Ureter (tissue), 1 donor: ENCODE measurements at places on chromosomes 12 and 14. TPM values are rescaled to one million over a fixed set of nuclear protein-coding genes. Genes with fewer than 3 reads are reported as not detected.
A peak's percentile ranks its signal among the peaks of the same experiment; 100 is the strongest.

Gene CLEC2B
- total RNA-seq = 8.7 TPM

GRCh38 chr12:106249411-106250135 lies 1.8 kb upstream of the CKAP4 start:
- DNase-seq = peak; percentile 41

Gene IRAK4
- total RNA-seq = 24.6 TPM

- no peak for DNase-seq
Observed at GRCh38 chr12:66142826-66143225, 12.3 kb upstream of the LLPH start.

Gene SDR9C7
- total RNA-seq = not detected

GRCh38 chr14:60189923-60190840 lies 25.0 kb upstream of the DHRS7 start:
- DNase-seq = no peak

DNA sequence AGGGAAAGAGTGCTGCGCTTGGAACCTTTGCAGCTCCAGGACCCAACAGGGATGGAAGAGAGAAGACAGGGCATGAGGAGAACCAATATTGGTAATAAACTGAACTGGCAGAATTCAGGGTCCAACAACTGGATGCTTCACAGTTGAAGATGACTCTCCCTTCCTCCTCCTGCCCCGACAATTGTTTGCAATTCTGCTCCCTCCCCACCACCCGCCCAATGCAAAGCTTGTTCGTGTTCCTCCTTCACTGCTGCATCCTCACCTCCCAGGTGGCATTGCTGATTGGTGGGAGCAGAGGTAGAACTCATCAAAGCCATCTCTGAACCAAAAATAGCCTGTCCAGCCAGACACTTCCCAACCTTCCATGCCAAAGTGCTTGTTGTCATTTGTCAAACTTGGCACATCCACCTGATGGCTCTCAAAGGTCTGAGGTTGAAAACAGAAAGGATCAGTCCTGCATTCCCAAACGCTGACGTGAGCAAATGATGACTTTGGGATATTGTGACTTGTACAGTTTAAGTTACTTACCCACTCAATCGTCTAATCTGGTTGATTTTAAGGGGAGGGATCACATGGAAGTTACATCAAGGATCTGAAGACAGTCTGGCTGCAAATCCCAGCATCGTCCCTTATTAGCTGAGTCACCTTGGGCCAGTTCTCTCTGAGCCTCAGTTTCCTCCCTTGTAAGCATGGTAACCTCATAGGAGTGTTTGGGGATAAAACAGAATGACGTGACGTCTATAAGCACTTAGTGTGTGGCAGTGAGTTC lies 242.6 kb upstream of the CRY1 start:
- DNase-seq = no peak

- DNase-seq = no peak
Observed at GRCh38 chr14:71416392-71416791, 509.1 kb downstream of the PCNX1 start.

- no peak for DNase-seq
Observed at GRCh38 chr12:14563046-14563445, 4.6 kb downstream of the PLBD1 start.

Gene TRPV4
- total RNA-seq = 3.6 TPM

Gene CACNA1C
- 30.1 TPM for total RNA-seq

DNA sequence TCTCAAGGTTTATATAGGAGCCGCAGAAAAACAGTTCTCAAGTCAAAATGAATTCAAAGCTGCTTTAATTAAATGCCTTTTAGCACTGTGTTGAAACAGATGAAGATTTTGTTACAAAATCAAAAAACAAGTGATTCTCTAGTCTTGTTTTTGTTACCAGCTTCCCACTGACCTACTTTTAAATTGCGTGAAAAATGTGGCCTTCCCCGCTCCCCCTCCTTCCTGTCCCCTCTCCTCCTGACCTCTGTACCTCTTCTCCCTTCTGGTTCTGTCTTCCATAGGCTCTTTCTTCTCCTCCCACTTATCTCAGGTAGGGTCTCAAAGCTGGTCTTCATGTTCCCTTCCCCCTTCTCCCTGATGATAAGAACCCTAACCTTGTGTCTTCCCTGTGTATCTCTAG lies 90.0 kb upstream of the MDM1 start:
- no peak for DNase-seq

Gene FBRSL1
- total RNA-seq = 68.7 TPM

DNA sequence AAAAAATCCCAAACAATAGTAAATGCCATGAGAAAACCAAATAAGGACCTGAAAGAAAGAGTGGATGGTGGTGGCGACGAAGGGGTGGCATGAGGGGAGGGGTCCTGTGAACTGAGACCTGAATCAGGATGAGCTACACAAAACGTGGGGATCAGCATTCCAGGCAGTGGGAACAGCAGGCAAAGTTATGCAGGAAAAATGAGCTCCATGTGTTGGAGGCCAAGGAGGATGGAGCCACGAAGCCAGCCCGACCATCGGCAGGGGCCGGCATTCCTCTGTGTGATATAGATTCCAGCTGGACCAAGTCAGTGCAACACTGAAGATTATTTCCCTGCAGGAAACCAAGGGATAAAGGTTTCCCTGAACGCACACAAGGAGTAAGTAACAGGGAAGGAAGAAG lies 7.1 kb downstream of the ADGRD1 start:
- DNase-seq = no peak

GRCh38 chr14:102363182-102363943 lies 622 bp downstream of the TECPR2 start:
- no peak for DNase-seq

DNA sequence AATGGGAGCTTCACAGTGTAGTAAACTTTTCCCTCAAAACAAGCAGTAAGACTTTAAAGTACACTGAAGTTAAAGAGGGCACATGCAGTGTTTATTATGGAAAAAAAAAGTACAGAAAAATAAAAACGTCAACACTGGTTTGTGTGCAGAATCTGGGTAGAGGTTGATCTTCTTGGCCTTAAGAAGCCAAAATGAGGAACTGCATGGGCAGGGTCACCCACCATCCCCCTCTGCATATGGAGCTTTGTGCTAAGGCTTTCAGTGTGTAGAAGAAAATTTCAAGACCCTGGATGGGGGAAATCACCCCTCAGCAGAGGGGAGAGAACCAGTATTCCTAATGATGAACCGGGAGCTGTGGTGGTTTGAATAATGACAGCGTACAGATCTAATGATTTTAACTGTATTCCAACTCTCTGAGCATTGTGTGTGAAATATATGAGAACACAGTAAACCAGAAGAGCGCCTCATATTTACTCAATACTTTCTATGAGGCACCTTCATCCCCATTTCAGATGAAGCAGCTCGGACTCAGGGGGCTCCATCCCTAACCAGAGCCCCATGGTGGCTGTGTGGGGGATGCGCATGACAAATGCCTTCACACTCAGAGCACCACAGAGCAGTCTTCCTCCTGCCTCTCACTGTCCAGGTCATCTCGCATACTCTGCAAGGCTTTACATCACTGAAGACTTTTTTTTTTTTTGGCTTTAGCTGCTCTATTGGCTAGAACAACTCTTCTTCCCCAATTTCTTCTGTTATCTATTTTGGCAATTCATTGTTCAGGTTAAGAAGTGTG lies 33.4 kb downstream of the ACADS start:
- no peak for DNase-seq

Gene ANP32D
- not detected for total RNA-seq

Gene USP44
- 1.3 TPM for total RNA-seq

GRCh38 chr12:50415899-50416479 lies 15.3 kb downstream of the LARP4 start:
- no peak for DNase-seq

- DNase-seq = no peak
Observed at GRCh38 chr12:53172352-53172751, 8.2 kb upstream of the ZNF740 start.

Gene NTF3
- total RNA-seq = 6.1 TPM

DNA sequence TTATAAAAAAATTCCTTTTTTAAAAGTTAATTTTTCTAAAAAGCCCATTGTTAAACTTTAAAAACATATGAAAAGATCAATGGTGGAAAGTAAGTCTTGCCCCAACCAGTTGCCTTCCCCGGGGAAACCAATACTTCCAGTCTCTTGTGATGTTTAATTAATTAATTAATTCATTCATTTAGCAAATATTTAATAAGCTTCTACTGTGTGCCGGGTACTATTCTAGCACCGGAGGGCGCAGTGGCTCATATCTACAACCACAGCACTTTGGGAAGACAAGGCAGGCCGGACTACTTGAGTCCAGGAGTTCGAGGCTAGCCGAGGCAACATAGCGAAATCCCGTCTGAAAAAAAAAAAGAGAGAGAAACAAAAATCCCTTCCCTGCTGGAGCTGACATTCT lies 87.4 kb downstream of the HECTD4 start:
- DNase-seq = no peak

- no peak for DNase-seq
Observed at GRCh38 chr14:105368910-105369652, 29.3 kb upstream of the TEX22 start.

GRCh38 chr12:80187660-80188090 lies 88.3 kb downstream of the OTOGL start:
- DNase-seq = peak; percentile 44

- no peak for DNase-seq
Observed at GRCh38 chr12:124025661-124026060, 52.6 kb downstream of the ZNF664 start.

Gene CIROP
- not detected for total RNA-seq

Gene OR10A7
- total RNA-seq = not detected

- peak; percentile 76 for DNase-seq
Observed at GRCh38 chr14:68807148-68807600, 14.3 kb upstream of the ZFP36L1 start.

Gene CABP1
- 5.9 TPM for total RNA-seq

- DNase-seq = no peak
Observed at GRCh38 chr12:65607401-65607841, 216.9 kb upstream of the HMGA2 start.

GRCh38 chr12:108995370-108995992 lies 25.4 kb downstream of the SVOP start:
- DNase-seq = no peak

- DNase-seq = no peak
Observed at GRCh38 chr14:101630056-101630965, 69.0 kb downstream of the DIO3 start.

DNA sequence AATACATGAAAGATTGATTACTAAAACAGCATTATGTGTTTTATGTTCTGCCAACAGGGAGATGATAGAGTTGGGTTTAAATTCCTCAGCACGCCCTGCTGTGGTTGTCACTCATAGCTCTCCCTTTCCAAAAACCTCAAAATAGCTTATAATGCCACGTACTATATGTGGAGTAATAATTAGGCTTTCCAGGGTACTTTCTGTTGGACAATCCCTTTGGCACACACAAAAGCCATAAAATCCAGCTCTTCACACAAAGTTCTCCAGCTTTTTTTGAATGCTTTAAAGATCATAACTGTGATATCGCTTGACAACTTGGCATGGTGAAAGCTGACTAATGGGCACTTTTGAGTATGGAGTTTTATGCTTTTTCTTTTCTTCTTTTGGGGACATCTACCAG lies 145.3 kb upstream of the DCN start:
- DNase-seq = no peak

GRCh38 chr12:95179011-95179410 lies 38.3 kb downstream of the FGD6 start:
- no peak for DNase-seq

- DNase-seq = no peak
Observed at GRCh38 chr12:12440784-12441428, 84.0 kb downstream of the BORCS5 start.
